ENCODE measurements at places on chromosomes 1 and 21.

GRCh38 chr1:180888870-180889269 lies 23.8 kb upstream of the KIAA1614 start:
- DNase-seq: no peak

DNA sequence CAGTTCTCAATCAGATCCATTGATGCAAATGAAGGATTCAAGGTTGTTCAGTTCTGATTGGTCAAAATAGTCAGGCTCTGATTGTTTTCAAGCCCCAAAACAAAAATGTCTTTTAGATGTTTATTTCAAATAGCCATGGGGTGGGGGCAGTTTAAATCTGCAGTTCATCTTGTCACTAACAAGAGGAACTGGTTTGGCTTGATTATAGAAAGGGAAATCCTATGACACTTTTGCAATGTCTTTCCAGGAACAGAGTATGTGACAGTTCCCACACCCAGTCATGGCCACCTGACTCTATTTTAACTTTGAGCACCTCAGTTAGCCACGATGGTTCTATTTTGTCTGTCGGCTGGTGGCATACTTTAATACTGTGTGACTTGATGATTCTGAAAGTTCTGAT lies 1544.1 kb downstream of the PLA2G4A start:
- no peak for DNase-seq

GRCh38 chr1:92601044-92601443 lies 114.3 kb upstream of the GFI1 start:
- DNase-seq: no peak

GRCh38 chr1:53572065-53572814 lies 113.0 kb downstream of the DMRTB1 start:
- peak; percentile 52 for DNase-seq

GRCh38 chr1:100187912-100188311 lies 9.9 kb upstream of the LRRC39 start:
- DNase-seq: peak; percentile 31

DNA sequence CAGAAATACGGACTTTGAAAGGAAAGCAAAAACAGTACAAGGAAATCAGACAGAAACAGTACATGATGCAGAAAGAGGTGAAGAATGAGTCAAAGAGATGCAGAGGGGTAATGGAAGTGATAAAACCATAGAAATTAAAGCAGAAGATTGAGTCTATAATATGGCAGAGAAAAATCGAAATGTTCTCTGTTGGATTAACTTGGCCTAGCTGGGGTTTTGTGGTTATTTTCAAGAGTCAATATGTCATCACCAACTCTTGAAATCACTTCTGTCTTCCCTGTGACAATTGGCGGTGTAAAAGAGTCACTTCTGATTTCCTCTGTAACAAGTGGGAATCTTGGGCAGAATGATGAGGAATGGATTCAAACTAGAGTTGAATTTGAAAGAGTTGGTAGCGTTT lies 7.4 kb downstream of the YTHDF2 start:
- DNase-seq: no peak

DNA sequence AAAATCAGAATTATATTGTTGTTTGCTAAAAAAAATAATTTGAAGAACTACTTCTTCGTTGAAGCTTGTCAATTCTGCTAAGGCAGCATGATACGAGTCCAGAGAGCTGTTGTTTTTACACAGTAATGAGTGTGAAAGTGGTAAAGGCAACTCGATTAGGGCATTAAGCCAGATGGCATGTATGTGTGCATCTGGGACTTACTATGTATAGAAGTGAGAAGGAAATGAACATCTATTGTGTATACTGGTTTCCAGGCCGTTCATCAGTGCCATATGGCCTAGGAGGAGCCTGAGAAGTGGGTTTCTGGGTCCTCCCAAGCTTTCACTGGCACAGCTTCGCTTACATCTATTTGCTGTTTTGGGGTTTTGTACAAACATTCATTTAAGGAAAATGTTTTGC lies 5.7 kb downstream of the CTPS1 start:
- DNase-seq: no peak

DNA sequence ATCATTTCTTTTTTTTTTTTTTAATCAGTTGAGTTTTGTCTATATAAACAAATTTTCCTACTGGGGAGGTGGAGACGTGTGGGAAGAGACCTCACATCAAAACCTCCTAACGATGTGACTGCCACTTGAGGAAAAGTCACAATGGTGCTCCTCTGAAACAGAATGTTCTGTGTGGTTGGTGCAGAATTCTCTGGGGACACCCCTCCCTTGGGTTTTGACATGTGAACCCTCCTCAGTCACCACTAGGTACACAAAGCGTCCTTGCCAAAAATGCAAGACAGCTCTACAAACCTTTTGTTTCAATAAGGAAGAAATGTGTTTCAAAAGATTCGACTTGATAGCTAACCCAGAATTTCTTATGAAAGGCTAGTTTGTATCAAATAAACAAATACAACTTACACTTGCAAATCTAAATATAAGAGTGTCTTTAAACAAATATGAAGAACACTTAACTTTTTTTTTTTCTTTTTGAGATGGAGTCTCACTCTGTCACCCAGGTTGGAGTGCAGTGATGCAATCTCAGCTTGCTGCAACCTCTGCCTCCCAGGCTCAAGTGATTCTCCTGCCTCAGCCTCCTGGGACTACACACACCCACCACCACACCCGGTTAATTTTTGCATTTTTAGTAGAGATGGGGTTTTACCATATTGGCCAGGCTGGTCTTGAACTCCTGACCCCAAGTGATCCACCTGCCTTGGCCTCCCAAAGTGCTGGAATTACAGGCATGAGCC lies 9.3 kb downstream of the SLC25A24 start:
- DNase-seq: no peak

DNA sequence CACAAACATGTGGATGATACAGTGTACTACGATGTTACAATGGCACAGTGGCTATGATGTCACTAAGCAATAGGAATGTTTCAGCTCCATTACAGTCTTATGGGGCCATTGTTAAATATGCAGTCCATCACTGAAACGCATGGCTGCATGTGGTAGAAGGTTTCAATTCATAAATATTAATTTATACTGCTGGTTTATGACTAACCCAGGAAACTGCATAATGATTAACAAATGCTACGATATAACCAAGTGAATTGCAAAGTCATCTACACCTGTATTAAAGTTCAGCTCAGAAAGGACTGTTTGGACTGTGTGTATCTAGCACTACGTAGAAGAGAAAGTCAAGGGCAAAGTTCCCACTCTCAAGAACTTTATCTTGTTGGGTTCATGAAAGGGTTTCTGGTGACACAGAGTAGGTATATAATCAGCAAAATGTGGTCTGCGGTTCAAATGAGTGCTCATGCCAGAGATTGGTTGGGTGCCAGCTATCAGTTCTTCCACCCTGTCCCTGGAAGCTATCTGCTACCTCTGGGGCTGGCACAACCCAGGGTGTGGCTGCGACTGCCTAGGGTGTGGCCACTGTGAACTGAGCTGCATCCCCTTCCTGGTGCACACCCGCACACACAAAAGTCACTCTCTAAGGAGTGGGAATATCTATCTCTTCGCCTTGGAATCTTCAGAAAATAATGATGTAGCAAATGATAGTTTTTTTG lies 14.8 kb downstream of the MGST3 start:
- peak; percentile 34 for DNase-seq

- no peak for DNase-seq
These were observed 14.3 kb downstream of the TSPAN2 start for GRCh38 chr1:115074839-115075534.

GRCh38 chr1:6961289-6961688 lies 176.0 kb downstream of the CAMTA1 start:
- no peak for DNase-seq

DNA sequence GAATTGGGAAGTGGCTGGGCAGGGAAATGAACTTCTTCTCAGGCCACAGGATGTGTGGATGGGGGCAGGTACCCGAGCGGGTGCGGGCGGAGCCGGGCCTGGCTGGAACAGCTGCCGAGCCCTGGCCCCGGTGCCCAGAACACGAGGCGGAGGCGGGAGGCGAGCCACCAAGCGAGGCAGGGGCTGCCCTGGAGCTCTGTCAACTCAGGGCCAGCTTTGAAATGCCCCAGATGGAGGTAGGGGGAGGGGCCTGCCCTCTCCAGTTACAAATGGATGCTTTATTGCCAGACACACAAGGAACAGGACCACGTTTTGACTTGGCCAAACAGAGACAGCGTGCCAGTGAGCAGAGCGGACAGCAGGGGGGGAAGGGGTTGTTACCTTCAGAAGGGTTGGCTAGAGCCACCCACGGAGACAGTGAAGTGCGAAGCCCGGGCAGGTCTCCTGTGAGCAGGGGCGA lies 240.4 kb downstream of the SDCCAG8 start:
- no peak for DNase-seq

- no peak for DNase-seq
These were observed 6.7 kb upstream of the IL10RB start for GRCh38 chr21:33259428-33259827.

DNA sequence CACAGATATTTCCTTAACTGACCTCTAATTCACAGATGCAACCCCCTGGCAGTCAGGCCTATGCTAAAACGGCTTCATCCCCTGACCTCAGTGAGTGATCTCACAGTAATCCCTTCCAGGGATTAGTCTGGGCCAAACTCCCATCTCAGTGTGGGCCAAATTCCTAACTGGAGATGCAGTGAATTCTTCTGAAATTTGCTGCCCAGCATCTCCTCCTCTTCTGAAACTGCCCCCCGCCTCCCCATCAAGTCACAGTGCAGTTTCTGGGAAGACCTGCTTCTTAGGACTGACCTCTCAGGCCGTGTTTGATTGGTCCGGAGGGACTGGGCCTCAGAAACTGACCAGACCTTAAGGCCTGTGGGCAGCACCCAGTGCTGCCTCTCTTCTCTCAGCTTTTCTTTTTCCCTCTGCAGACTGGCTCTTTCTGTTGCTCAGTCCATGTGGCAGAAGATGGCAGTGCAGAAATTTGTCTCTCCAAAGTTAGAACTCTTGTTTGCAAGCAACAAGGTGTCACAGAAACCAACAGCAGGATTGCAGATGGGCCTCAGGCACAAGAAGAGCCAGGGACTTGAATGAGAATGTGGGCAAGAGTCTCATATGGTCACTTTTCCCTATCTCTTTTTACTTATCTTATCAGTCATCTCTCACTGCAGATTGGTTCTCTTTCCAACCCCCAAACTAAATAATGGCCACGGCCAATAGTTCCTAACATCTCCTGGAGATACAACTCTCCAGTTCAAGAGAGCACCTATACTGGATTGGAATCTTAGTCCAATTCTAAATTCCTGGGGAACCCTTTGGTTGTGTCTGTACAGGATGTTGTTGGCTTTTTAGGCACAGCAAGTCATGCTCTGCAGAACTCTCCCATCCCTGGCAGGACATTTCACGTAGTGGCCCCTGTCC lies 95.5 kb upstream of the RALGPS2 start:
- DNase-seq: no peak

DNA sequence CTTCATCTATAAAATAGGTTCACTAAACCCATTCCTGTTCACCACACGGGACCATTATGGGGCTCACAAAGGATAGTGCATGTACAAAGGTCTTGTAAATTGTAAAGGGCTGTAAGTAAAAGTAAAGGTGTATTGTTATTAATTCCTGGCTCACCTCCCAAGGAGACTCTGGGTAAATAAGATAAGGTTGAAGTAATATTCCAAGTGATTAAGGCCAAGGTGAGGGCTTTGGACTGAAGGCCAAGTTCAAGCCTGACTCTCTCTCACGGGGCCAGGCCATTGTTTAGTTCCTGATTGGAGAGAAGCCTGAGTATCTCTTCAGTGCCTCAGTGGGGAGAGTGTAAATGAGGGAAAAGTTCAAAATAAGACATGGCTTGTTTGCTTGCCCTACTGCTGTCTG lies 19.5 kb upstream of the ZFYVE9 start:
- peak; percentile 24 for DNase-seq

DNA sequence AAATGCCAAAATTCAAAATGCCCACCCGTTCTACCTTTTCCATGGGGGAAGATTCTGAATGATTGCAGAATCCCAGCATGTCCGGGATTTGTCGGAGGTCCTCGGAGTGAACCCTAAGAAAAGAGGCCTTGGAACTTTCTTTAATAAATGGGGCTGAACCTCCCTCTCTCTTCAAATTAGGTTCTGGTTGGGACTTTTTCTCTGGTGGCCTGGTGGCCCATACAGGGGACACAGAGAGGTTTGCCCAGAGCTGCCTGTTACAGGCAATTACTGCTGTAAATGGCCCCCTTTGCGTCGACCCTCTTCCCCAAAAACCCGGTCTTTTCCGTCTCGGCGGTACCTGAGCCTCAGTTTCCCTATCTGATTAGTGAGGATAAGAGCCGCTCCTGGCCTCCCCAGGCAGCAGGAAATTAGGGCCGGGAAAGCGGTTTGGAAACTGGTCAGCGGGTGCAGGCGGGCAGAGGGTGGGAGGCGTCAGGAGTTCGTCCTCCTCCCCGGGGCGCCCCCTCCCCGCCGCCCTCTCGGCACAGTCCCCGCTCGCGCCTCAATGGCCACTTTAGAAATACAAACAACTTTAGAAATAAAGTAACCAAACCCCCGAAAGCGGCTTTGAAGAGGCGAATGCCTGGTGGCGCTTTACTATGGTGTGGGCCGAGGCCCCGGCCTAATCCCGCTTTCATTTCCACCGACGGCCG lies 15.6 kb downstream of the PAX7 start:
- DNase-seq: no peak

GRCh38 chr21:36973986-36974850 lies 7.7 kb upstream of the HLCS start:
- DNase-seq: no peak

DNA sequence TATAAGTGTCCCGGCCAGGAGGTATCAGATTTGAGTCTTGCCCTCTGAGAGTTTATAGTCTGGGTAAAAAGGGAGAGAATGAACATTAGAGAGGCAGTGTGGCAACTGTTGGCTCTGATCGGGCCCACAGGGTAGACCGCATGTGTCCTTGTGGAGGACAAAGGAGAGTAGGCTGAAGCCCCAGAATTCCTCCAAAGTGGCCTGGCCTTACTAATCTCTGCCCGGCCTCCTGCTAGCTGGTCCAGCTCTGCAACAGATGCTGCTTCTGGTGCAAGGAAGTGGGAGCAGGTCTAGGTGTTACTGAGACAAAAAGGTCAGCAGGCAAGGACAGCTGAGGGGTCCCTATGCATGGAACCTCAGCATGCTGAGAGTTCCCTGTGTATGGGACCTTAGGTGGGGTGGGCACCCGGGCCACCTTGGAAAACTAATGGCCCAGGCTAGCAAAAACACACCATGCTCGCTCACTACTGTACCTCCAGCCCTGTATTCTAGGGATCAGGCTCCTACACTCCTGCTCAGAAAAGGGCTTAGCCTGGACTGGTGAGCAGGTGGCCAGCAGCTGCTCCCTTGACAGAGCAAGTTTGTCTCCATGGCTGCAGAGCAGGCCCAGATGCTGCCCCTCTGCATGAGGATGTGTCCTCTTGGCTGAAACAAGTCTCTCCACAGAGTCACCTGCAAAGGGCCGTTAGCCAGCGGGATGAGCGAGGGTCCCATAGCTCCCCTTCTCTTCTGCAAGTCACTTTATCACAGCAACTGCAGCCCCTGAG lies 30.3 kb upstream of the RGS16 start:
- no peak for DNase-seq

- DNase-seq: no peak
These were observed 1.0 kb upstream of the MCOLN2 start for GRCh38 chr1:84997667-84998600.

GRCh38 chr1:71521655-71522264 lies 440.9 kb upstream of the ZRANB2 start:
- DNase-seq: no peak

All from pancreas (tissue), 10 donors.